ENCODE measurements at places on chromosomes 16 and 17. TPM values are rescaled to one million over a fixed set of nuclear protein-coding genes. Genes with fewer than 3 reads are reported as not detected.

Gene MYH2
- not detected for total RNA-seq

DNA sequence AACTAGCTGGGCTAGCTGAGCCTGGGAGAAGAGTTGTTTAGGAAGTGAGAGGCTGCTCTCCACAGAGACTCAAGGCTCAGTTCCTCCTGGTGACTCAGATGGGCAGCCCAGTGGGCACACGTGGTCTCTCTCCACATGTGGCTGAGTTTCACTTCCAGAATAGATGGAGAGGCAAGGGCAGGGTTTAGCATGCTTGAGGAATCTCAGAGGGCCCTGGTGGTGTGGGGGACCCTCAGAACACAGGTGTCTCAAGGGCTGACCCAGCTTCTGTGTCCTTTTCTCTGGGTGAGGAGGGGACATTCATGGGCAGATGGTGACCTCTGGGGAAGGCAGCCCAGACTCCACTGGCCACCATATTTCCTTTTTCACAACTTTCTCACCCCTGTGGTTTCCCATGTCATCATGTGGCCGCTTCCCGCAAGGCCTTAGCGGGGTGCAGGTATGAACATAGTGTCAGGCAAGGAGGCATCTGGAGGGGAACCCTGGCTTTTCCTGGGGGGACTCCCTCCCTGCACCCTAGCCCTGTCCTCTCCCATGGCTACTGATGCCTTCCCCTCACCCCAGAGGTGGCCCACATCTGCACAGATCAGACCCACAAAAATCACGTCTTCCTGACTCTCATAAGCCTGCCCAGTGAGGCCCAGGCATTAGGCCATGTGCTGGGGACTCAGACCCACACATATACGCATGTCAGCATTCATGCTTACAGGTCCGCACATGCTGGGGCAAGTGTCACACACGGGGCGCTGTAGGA lies 3.3 kb downstream of the GRN start:
- peaks cover 13% of the 10 kb centered on the region for H3K36me3 ChIP-seq
- H3K4me1 ChIP-seq: peaks cover 33% of the 10 kb centered on the region
- H3K27me3 ChIP-seq: peaks cover 5% of the 10 kb centered on the region
- DNase-seq: no peak
- no peak overlapping the region for H3K27ac ChIP-seq
- H3K4me3 ChIP-seq: no peak overlapping the region

DNA sequence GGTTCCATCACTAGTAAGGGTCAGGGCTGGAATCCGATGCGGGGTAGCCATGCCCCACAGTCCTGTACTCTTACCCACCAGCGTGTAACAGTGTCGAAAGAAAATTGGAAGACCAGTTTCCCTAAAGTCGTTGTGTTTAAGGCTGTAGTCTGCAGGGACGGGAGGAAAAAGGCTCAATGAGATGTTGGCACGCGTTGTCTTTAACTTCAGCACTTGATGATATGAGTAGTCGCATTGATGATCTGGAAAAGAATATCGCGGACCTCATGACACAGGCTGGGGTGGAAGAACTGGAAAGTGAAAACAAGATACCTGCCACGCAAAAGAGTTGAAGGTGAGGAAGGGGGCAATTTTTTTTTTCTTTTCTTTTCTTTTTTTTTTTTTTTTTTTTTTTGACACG lies 1.3 kb downstream of the HSBP1 start:
- H3K27ac ChIP-seq: peak overlapping the region; percentile 87
- no peaks in the 10 kb centered on the region for H3K27me3 ChIP-seq
- H3K4me1 ChIP-seq: peaks cover 48% of the 10 kb centered on the region
- peak overlapping the region; percentile 99 for H3K4me3 ChIP-seq

- DNase-seq: no peak
- no peaks in the 10 kb centered on the region for H3K4me1 ChIP-seq
- H3K27ac ChIP-seq: no peak overlapping the region
- peaks cover 11% of the 10 kb centered on the region for H3K27me3 ChIP-seq
- H3K36me3 ChIP-seq: no peaks in the 10 kb centered on the region
Measured at GRCh38 chr17:41539979-41540701, 12.0 kb upstream of the KRT19 start.

GRCh38 chr17:73308017-73308823 lies 3.6 kb downstream of the CDC42EP4 start:
- peaks cover 12% of the 10 kb centered on the region for H3K4me1 ChIP-seq
- H3K36me3 ChIP-seq: no peaks in the 10 kb centered on the region
- peaks cover 8% of the 10 kb centered on the region for H3K27me3 ChIP-seq
- H3K4me3 ChIP-seq: no peak overlapping the region
- H3K27ac ChIP-seq: no peak overlapping the region

DNA sequence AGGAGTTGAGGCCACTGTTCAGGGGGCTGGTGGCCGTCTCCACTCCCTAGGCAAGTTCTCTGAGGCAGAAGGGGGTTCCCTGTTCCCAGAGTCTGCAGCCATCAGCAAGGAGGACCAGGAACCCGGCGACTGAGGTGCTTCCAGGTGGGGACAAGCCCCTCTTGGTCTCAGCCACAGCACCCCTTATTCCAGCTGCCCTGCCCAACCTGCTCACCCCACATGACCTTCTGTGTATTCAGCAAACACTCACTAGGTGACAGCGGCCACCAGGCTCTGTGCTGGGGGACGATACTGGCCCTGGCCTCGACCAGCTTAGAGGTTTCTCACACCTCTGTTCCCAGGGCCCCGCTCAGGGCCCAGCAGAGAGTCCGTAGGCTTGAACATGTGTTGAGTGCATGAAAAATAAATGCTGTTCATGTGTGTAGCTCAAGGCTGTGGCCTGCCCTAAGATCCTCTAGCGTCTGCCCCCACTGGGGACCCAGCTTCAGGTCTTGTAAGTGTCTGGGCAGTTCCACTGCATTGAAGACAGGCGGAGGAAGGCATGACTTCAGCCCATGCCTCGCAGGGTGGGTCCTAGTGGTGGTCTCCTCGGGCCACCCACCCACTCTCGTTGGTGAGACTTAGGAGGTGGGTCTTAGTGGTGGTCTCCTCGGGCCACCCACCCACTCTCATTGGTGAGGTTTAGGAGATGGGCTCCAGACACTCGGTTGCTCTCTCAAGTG lies 44.2 kb downstream of the NT5M start:
- no peak for DNase-seq
- no peak overlapping the region for H3K27ac ChIP-seq
- H3K4me1 ChIP-seq: no peaks in the 10 kb centered on the region
- no peak overlapping the region for H3K4me3 ChIP-seq

DNA sequence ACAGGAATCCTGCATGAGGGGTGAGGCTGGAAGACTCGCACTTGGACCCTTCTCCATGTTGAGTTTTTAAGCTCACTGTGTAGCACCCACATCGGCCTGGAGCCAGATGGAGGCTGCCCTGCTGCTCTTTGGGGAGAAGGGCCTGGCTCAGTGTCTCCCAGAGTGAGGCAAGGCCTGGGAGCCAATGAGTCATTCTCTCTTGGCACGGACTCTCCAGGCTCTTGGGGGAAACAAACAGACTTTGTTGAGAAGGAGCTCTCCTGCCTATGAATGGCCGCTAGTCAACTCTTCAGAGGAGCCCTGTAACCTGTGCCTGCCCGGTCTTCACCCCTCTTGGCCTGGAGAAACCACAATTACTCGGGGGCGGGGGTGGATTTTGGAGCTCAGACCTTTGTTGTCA lies 50.8 kb upstream of the MAF start:
- no peak for DNase-seq
- peaks cover 2% of the 10 kb centered on the region for H3K4me1 ChIP-seq
- no peak overlapping the region for H3K27ac ChIP-seq
- no peak overlapping the region for H3K4me3 ChIP-seq
- H3K27me3 ChIP-seq: peaks cover 9% of the 10 kb centered on the region
- peaks cover 4% of the 10 kb centered on the region for H3K36me3 ChIP-seq

- H3K4me3 ChIP-seq: no peak overlapping the region
- no peaks in the 10 kb centered on the region for H3K27me3 ChIP-seq
- peaks cover 76% of the 10 kb centered on the region for H3K4me1 ChIP-seq
- peak overlapping the region; percentile 64 for H3K27ac ChIP-seq
- no peak for DNase-seq
- H3K36me3 ChIP-seq: peaks cover 49% of the 10 kb centered on the region
Measured at GRCh38 chr16:57009643-57010170, 20.4 kb downstream of the NLRC5 start.

DNA sequence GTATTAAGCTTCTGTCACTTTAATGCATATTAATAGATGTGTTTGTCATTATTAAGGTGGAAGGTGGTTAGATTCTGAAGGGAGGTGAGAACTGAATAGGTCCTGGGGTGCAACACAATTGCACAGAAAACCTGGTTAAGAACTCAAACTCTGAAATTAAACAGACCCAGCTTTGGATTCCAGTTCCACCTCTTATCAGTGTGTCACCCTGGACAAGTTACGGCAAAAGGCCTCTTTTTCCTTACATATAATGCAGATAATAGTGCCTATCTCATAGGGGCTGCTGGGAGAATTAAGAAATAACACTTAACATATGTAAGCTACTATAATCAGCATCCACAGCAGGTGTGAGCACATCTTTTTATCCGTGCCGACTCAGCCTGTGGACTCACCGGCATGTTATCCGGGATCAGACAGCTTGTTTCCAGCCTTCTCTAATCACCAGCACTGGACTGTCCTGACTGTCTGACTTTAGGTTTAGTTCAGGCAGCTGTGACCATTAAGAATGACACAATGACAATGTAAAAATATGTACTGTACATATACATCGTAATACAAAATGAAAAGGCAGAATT lies 31.4 kb downstream of the TEX2 start:
- H3K4me3 ChIP-seq: no peak overlapping the region
- no peaks in the 10 kb centered on the region for H3K27me3 ChIP-seq
- no peaks in the 10 kb centered on the region for H3K36me3 ChIP-seq
- no peak overlapping the region for H3K27ac ChIP-seq
- no peaks in the 10 kb centered on the region for H3K4me1 ChIP-seq

Measured in activated CD4-positive, alpha-beta memory T cell treated with anti-CD3 and anti-CD28 coated beads, Interleukin-2, amount 10 ng/mL, durations not matched to agents 7 days and 5 days (primary cell).